ENCODE measurements at places on chromosomes 5 and 9. TPM values are rescaled to one million over a fixed set of nuclear protein-coding genes. Genes with fewer than 3 reads are reported as not detected.

DNA sequence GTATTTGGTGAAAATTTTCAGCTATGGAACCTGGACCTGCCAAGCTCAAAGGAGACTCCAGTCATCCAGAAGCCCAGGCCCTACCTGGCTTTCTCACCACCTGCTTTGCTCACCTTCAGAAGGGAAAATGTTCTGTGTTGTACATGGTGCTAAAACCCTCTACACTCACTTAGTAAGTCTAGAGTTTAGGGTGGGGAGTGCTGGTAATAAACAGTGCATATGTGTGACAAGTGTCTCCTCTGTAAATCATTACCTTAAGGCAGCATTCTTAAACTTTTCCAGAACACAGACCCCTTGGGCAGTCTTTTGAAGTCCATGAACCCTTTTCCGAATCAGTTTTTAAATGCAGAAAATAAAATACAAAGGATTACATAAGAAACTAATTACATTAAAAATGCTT is 248.8 kb upstream of the PIK3R1 start:
- DNase-seq, result no peak

Gene KCTD16
- total RNA-seq, result under 0.01 TPM

GRCh38 chr9:128203707-128204551 is 750 bp downstream of the DNM1 start:
- peak; percentile 32 for DNase-seq

GRCh38 chr5:493758-494157 is 30.5 kb downstream of the SLC9A3 start:
- no peak for DNase-seq

Gene OR1J4
- under 0.01 TPM for total RNA-seq

- DNase-seq, result no peak
Observed at GRCh38 chr5:23930985-23931384, 423.6 kb downstream of the PRDM9 start.

Gene GALNT12
- 6.5 TPM for total RNA-seq

DNA sequence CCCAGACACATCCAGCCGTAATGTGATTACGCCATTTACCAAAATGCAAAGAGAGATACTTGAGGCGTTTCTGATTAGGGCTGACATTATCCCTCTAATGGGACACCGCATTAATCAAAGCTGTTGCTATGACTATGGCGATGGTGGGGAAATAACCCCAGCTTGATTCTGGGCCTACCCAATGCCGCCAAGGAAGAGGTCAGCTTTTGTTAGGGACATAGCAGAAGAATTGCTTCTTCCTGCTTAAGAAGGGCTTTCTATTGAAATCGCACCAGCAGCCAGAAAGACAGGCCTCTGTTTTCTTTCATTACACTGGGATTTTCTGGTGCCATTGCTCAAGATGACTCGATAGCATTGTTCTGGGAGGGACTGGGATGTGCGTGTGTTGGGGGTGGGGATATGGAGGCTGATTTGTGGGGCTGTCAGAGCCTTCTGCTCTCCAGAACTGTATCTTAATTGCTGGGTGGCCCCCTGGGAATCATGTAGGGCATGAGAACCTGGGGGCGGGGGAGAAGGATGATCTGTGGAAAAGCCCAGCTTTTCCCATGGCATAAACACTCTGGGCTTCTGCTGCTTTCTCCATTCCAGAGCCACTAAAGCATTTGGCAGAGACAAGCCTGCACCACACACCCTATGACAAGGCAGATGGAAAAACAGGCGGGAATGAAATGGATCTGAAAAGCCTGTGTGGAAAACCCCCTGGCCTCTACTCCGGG is 106.5 kb upstream of the RAD23B start:
- DNase-seq, result no peak

DNA sequence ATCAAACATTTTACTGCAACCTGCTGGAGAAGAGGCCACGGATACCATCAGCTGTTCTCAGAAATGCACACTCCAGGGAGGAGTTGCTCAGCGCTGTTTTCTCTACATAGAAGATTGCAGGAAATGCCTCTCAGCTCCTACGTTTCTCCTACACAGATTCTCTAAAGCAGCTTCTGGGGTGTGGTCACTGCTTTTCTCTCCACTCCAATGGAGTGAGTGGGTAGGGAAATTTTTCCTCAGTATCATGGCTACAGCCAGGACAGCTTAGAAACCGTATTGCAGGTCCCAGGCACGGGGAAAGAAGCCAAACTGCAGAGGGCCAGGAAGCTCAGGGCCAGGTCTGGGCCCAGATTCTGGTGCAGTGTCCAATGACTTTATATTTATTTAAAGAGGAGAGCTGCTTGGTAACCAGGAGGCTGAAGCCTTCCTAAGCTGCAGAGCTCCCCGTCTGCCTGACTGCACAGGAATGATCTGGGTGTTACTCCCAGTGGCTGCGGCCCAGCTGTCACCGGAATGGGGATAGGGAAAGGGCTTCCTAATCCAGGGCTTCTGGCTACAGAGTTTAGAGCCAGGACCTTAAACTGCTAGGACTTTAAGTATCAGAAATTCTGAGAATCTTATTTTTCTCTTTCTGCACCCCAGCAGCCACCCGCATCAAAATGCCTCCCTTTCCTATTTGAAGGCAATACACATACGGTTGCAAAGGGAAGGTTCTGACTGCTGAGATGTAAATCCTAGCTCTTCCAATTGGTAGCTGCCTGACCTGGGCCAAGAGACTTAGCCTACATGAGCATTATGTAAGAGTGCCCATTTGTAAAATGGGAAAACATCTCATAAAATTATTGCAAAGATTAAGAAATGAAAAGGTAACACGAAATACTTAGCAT is 1.4 kb upstream of the SPTAN1 start:
- no peak for DNase-seq

DNA sequence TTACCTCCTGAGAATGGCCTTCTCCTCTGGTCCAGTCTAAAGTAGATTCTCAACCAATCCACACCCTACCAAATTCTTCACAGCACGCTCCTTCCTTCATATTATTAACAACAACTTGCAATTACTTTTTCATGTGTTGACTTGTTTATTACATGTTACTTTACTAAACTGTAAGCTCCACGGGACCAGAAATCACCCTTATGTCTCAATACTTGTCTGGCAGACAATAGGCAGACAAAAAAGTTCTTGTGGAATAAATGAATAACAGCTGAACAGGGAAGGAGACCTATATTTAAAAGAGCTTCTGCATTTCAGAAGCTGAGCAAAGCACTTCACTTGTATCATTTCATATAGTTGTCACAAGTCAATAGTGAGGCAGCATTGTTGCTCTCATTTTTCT is 5.7 kb upstream of the WWC1 start:
- DNase-seq, result no peak

Gene IL4
- not detected for total RNA-seq

DNA sequence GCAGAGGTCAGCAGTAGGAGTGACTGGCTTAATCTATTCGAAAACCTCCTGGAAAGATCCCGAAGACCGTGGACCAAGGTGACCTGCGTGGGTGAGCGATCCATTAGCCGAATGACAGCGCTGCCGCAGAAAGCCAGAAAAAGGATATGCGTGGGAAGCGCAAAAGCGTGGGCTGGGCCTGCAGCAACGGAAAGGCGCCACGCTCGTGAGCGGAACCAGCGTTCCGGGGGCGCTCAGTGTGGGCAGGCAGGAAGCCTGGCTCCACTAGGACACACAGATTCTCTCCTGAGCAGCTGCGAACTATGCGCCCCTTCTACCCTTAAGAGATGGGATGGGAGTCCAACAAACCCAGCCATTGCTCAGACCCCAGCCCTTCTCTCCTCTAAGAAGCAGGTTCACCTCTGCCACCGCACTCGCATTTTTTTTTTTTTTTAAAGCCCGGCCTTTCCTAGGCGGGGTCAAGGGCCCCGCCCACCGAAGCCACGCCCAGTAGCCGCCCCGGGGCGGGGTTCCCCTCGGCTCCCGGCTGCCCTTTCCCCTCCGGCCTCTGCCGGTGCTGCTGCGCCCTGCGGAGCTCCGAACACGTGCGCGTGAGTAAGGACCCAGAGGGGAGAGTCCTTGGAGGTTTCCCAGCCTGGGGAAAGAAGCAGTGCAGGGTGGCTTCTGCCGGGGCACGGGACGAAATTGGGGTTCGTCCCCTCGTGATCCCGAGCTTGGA is 19.8 kb upstream of the MATR3 start:
- DNase-seq, result peak; percentile 79

Gene SCGB3A2
- total RNA-seq, result not detected

DNA sequence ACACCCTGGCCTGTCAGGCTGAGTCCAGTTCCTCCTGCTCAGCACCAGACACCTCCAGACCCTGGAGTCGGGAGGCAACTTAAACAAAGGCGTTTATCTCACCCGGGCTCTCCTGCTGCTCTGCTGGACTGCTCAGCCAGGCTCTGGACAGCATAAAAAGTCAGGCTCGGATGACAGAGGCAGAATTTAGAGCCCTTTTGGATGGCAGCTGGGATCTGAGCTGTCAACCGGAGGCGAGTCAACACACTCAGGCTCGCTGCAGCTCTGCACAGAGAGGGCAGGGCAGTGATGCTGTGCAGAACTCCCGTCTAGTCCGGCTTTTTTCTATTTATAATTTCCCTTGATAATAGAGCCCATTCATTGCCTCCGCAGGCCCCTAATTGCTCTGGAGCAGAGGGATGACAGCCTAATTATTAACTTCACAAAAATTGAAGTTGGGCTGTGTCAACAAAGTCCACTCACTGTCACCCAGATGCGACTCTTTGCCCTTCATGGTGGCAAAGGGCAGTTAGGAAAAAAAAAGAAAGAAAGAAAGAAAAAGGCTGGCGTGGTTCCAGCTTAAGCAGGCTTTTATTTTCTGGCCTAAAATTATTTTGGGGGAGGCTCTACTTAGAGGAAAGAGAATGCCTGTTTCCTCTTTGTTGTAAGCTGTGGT is 37.6 kb downstream of the STC2 start:
- DNase-seq, result no peak

GRCh38 chr9:93590609-93591234 is 14.3 kb downstream of the PHF2 start:
- no peak for DNase-seq

GRCh38 chr5:13325765-13326164 is 618.7 kb downstream of the DNAH5 start:
- DNase-seq, result no peak

GRCh38 chr5:143059976-143060765 is 290.0 kb downstream of the ARHGAP26 start:
- no peak for DNase-seq

Gene PCDHGC5
- total RNA-seq, result 0.27 TPM

- peak; percentile 25 for DNase-seq
Observed at GRCh38 chr5:113022661-113023060, 46.1 kb downstream of the DCP2 start.

- DNase-seq, result no peak
Observed at GRCh38 chr9:85960688-85961093, 19.7 kb downstream of the NAA35 start.

Gene UGT3A1
- total RNA-seq, result under 0.01 TPM

DNA sequence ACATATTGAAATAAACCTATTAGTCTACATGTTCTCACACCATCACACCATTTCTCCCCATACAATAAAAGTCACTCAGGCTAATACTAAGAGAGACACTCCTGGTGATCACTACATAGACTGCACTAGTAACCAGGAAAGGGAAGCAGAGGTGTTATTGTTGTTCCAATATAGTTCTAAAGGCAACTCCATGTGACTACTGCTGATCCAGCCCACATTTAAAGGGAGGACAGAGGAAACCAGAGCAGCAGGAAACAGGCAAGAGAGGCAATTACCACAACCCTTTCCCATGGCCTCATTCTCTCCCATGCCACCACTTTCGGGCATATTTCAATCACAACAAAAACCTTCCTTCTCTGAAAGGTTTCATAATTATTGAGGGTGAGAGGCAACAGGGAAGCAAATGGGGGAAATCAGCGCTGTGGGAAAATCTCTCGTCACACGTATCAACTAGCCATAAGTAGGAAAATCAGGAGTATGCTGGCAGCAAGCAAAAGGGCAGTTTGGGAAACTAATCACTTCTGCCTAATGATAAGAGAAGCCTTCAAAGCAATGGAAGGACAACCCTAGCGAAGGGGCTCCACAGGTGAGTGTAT is 1.8 kb downstream of the UBAP2 start:
- no peak for DNase-seq

DNA sequence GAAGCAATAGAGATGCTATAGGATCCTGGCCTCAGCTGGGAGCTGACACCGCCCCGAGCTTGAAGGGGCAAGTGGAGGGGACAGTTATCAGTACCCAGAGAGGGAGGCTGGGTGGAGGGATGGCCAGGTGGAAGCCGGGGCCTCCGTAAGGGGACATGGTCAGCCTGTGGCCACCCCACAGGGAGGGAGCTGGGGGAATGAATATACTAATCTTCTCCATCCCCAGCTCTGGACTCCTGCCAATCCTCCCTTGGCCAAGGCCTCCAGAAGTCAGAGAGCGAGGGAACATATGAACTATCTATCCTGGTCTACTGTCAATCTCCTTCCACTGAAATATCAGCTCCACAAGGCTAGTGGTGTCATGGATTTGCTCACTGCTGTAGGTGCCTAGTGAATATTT is 109.3 kb downstream of the BOD1 start:
- no peak for DNase-seq

Gene HIGD2A
- 108 TPM for total RNA-seq

GRCh38 chr9:17470036-17470813 is 108.6 kb upstream of the SH3GL2 start:
- no peak for DNase-seq

DNA sequence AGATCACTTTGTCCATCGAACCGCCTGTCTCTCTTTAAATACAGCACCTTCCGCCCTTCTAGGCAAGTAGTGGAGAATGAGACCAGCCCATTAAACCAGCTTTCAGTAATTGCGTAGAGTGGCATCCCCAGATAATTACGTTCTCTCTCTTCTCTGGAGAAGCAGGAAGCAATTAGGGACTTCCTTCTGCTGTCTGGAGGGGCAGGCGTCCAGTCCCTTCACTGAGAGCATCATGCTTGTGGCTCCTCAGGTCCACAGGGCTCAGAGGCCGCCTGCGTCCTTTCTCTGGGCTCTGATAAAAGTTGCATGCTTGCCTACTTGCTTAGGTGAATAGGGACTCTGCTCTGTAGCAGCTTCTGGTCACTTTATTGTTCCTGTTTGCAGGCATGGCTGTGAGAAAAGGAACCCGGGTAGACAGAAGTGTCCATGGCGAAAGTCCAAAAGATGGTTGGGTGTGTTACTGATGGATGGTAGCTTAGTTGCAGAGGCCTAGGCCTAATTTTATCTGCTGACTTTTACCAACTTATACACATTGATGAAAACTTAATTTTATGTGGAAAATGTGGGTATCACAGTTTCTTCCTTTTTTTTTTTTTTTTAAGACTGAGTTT is 299.1 kb upstream of the PANK3 start:
- DNase-seq, result no peak

GRCh38 chr5:129746876-129747275 is 1.0 kb upstream of the MINAR2 start:
- no peak for DNase-seq

DNA sequence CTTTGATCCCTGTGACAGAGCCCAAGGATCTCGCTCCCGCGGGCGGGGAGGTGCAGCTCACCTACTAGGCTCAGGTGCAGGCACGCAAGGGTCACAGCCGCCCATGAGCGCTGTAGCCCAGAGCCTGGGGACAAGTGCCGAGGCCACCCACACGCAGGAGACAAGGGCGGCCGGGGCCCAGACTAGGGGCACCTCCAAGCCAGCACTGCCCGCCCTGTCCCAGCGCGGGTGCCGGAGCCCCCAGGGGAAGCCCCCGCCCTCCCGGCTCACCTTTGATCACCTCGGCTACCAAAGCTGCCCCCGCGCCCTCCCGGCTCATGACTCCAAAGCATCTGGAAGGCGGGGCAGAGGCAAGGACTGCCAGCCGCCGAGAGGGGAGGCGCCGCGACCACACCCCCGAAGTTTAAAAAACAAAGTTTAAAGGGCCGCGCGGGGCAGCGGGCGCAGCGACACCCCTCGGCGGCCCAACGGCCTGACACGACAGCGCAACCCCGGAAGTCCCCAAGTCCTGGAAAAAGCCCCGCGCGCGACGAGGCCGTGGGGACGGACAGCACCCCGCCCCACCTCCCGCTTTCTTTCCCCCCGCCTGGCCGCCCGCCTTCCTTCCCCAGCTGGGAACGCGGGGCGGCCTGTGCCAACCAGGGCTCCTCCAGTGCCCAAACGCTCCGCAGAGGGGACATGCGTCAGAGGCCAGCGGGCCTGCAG is 53.0 kb downstream of the CDC14B start:
- peak; percentile 86 for DNase-seq
